ENCODE measurements at places on chromosomes 7 and 10. TPM values are rescaled to one million over a fixed set of nuclear protein-coding genes. Genes with fewer than 3 reads are reported as not detected.

The ELN gene
- total RNA-seq = not detected

The PRSS37 gene
- not detected for total RNA-seq

The STOX1 gene
- total RNA-seq = 0.84 TPM

The DPP6 gene
- total RNA-seq = not detected

- DNase-seq = no peak
These were observed 204.5 kb upstream of the CXCL12 start for GRCh38 chr10:44589181-44589943.

DNA sequence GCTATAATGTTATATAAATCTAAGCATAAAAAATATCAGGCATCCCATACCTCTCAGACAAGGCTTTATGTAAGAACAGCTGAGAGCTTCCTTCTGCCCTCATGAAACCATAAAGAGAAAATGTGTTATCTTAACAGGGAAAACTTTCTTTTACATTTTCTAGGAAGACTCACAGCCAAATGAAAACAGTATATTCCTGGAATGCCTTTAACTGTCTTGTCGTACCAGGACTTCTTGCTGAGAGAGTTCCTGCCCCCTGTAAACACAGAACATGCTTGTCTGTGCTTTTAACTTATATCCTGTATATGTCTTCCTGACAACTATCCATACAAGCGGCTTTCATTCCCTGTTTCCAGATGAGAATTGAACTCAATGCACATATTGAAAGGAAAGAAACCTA lies 64.8 kb upstream of the AHR start:
- no peak for DNase-seq

DNA sequence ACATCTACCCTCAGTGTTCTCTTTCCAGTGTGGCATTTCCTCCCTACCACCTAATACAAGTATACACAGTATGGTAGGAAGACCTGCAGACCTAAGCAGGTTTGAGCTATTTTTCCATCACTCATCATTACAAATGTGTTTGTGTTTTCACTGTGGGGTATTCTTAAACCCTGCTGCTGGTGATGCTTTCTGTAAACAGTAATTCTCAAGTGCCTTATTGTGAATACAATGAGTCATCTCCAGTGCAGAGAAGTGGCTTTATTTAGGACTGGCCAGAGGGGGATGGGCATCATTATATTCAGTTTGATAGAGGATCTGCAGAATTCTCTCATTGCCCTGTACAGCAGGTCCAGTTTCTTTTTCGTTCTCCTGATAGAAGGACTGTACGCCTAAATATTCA lies 63.7 kb downstream of the GRM8 start:
- DNase-seq = no peak

GRCh38 chr7:39588416-39588815 lies 22.2 kb downstream of the YAE1 start:
- DNase-seq = no peak

DNA sequence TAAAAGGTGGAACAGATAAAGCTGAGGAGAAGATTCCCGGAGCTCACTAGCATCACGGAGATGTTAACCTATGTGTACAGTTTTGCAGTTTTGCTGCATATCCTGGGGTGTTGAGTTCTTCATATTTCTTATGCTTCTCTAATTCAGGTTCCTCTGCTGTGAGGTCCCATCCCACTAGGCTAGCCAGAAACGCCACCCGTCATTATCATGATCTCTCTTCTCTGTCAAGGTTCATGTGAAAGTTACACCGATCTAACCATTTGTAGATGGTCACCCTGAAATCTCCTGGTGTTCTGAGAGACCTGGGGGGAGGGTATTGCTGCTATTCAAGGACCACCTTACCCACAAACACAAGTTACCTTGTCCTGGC lies 136.3 kb downstream of the CCDC71L start:
- no peak for DNase-seq

DNA sequence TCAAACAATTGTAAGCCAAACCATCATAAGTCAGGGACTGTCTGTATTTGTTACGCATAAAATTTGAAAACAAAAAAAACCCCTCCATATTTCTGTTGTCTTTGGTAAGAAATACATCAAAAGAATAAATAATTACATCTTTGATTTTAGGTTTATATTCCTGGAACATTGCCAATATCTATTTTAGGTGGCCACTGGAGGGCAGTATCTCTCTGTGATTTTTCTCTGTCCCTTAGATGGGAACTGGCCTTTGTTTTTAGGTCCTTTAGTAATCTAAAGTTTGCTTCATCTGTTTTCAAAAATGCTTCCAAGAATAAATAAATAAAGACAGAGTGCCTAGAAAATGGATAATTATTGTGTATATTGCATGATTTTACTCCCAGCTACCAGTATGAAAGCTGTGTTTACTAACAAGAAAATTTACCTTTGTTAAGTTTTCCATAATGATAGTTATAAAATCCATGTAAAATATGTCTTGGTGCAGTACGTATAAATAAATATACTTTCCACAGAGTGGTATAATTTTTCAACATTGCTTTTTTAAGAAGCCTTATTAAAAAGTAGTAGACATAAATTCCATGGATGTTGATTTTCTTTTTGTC lies 64.2 kb downstream of the PHYHIPL start:
- no peak for DNase-seq

- peak; percentile 55 for DNase-seq
These were observed 40.2 kb downstream of the PDSS1 start for GRCh38 chr10:26737730-26738129.

DNA sequence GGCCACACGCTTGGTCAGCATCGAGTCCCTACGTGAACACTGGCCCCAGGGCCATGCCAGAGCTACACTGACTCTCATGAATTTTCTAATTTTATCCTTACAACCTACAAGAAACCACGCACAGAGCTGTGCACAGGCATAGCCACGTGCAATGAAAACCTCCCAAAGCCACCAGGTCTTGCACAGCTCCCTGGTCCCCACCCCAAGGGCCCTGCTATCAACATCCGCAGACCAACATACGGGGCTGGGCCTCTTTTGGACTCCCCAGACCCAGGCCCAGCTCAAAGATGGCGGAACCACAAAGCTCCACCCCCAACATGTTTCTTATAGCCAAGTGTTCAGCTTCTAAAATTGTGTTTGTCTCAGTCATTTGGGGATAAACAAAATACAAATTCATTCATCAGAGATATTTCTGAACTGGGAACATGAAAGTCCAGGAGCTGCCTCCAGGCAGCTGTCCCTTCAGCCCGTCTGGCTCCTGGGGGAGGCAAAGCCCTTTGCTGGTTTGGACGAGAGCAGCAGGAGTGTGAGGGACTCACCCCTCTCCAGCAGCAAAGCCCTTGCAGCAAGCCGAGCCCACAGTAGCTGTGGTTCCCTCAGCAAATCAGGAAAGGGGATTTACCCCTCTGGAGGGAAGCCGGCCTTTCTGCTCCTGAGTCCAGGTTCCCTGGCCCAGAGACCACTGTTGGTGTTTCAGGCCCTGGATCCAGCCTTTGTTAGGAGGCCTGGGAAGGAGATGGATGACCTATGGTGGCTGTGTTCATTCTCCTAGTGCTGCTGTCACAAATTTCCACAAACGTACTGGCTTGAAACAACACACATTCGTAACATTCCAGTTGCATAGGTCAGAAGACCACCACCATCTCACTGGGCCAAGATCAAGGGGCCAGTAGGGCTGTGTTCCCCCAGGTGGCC lies 75.1 kb downstream of the OAT start:
- DNase-seq = no peak

DNA sequence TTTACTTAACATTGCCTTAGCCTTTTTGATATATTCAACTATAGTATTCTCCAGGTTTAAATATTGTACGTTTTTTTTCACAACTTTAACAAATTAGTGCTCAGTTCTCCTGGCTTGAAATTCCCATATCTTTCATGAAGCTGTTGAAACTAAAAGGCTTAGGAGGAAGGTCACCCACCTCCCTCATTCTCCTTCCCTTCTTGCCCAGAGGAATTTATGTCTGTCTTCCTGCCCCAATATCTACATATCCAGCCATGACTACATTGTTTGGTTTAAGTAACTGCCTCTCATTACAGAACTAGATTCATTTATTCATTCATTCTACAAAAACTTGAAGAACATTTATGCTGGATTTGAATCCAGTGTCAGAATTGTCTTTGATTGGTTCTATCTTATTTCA lies 254.8 kb upstream of the C7orf33 start:
- DNase-seq = no peak

DNA sequence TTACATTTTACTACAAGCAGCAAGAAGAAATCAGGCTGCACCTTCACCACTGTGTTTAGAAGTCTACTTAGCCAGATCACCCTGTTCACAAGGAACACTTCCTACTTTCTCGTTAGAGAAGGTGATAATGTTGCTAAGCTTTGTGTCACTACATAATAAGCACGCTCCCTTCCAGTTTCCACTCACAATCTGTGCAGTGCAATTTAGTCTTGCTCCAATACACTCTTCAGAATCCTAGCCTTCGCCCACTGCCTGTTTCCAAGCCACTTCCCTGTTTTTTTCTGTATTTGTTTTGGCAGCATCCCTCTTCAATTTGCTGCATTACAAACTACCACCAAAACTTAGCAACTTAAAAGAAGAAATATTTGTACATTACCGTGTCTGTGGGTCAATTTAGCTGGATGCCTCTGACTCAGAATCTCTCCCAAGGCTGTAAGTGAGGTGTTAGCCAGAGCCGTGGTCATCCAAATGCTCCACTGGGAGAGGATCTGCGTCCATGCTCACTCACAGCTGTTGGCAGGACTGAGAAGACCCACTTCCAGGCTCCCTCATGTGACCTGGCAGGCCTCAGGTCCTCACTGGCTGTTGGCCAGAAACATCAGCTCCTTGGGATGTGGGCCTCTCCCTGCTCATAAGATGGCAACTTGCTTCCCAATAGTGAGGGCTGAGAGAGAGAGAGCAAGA lies 110.4 kb downstream of the PON1 start:
- DNase-seq = no peak

DNA sequence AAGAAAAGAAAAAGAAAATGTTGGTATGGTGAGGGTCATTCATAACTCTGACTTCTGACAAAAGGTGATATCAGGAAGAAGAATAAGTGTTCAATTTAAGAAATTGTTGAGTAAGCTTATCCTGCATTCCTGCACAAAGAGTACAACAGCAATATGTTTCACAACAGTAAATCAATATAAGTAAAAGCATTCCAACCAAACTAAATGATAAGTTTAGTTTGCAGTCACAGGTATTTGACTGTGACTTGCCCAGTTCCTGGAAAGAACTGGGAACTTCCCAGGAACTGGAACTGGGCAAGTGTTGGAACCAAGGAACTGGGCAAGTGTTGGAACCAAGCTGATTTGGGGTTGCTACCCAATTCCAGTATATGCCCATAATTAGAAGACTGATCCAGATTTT lies 35.0 kb downstream of the NEURL1 start:
- no peak for DNase-seq

DNA sequence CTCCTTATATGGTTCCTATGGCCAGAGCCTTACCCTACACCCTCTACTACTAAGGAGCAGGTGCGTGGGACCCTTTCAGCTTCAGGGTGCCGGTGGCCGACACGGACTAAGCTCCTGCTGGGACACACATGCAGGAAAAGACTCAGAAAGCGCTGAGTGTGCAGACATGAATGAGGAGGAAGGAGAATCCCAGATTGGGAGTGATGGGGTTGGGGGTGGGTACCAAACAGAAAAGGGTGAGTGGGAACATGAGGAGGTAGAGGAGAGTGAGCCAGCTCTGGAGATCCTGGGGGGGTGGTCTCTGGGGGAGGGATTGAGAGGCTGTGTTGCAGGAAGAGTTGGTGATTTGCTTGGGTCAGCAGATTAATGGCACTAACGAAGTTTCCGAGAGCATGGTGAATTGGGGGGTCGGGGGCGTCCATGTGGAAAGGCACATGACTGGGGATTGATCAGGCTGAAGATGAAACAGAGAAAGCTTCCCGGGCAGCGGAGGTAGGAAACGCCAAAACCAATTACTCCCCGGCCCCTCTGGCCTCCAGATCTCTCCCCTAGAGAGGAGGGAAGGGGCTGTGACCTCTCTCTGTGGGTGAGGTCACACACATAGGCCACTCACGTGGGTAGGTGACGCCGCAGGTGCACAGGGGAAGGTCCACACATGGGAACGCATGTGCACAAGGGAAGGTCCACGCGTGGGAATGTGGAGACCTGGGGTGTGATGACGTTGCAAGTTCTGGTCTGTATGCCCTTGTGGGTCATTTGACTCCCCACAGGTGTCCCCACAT lies 37.9 kb upstream of the SLF2 start:
- DNase-seq = no peak

DNA sequence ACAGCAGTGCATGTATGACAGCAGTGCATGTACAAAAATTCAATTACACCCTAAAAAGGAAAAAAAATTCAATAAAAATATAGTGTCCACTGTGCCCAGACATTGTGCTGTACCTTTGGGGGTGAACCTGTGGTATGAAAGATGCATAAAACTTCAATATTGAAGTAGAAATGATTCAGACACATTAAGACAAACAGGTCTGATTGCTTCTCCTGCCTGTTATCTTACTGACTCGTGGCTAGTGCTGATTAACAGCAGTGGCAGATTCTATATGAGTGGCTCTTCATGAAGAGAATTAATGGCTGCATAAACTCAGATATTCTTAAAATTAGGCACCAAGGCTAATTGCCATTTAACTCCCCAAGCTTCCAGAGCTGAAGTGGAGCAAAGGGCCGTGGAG lies 37.9 kb downstream of the GATA3 start:
- DNase-seq = no peak
